ENCODE measurements at places on chromosomes 7 and 10.

- no peak for DNase-seq
Observed at GRCh38 chr7:106400923-106401322, 116.1 kb upstream of the NAMPT start.

- DNase-seq, result no peak
Observed at GRCh38 chr7:45163692-45164052, 6.1 kb downstream of the RAMP3 start.

DNA sequence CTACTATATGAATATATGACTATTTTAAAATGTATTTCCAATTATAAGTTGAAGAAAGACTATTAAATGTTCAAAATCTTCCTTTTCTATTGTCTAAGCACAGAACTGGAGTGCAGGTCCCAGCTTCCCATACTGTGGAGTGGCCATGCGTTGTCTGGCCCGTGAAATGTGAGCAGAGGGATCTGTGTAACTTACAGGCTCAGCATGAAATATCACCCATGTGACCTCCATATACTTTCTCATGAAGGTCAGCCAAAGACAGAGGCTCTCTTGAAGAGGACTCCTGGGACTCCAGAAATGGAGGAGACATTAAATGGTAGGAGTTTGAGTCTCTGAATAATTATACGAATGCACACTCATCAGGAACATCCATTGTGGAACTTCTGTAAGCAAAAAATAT is 92.4 kb upstream of the CAV2 start:
- no peak for DNase-seq

- DNase-seq, result no peak
Observed at GRCh38 chr7:101684983-101685330, 55.9 kb upstream of the MYL10 start.

DNA sequence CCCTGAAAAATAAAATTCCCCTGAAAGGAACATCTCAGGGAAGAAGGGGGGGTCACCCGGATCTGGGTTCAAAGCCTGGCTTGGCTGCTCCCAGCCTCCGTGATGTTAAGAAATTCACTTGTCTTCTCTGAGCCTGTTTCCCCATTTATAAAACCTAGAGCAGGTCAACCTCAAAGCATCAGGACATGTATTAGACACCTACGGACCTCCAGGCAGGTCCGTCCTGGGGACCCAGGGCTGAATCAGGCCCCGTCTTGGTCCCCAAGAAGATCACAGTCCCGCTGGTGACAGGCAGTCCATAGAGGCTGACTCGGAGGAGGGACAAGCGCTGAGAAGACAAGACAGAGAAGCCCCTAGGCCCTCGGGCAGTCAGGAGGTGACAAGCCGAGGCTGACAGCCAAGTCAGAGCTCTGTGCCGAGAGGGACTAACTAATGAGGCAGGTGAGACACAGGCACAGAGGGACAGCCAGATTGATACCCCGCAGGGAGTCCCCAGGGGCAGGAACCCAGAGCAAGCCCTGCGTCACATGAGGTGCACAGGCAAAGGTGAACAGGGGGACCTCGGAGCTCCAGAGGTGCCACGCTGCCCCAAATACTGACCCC is 2.9 kb downstream of the MYL10 start:
- DNase-seq, result no peak

DNA sequence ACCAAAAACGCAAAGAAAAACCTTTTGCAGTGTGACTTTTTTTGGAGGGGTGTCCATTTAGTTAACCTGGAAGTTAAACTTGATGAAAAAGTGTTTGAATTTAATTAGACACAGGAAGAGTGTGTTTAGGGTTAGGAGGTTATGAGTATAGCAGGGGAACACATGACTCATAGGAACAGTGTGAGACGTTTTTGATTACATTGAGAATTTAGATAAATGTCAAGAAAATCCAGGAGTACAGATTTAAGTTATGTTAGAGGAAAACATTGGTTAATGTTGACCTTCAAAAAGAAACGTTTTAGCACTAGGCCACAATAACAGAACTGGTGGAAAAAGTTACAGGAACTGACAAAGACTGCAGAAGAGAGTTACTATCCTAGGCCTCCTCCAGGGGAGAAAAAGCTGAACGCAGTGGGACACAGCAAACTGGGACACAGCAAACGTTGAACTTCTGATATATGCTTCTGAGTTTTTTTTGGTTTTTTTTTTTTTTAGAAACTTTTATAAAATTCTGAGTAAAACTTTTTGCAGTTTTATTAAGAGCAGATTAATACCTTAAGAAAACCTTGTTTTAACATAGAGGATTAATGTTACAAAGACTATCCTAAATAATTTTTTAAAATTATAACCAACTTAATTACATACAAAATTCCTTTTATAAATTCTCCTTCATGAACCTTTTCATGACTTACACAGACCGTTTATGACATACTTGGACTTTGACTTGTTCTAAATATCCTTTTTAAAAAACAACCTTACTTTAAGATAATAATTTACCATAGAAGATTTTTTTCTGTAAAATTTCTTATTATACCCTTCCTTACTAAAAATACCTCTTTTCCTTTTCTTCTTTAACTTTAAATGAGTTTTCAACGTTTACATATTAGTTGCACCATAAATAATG is 22.2 kb downstream of the LANCL2 start:
- no peak for DNase-seq

GRCh38 chr7:5439209-5439571 is 15.6 kb upstream of the TNRC18 start:
- DNase-seq, result no peak

DNA sequence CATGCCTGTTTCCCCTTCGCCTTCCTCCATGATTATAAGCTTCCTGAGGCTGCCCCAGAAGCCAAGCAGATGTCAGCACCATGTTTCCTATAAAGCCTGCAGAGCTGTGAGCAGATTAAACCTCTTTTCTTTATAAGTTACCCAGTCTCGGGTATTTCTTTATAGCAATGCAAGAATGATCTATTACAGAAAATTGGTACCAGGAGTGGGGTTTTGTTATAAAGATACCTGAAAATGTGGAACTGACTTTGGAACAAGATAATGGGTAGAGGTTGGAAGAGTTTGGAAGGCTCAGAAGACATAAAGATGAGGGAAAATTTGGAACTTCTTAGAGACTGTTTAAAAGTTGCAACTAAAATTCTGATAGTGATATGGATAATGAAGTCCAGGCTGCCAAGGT is 4.8 kb upstream of the RSU1 start:
- DNase-seq, result no peak

GRCh38 chr7:127589896-127590295 is 1.7 kb downstream of the ARF5 start:
- DNase-seq, result no peak

GRCh38 chr10:58518775-58519174 is 6.1 kb downstream of the BICC1 start:
- no peak for DNase-seq

GRCh38 chr10:4048236-4048864 is 263.3 kb upstream of the KLF6 start:
- no peak for DNase-seq

GRCh38 chr7:152086513-152086912 is 61.0 kb downstream of the GALNT11 start:
- no peak for DNase-seq

GRCh38 chr10:69213591-69214311 is 6.4 kb upstream of the HKDC1 start:
- DNase-seq, result no peak

GRCh38 chr10:124447751-124448466 is 1.9 kb downstream of the NKX1-2 start:
- no peak for DNase-seq

DNA sequence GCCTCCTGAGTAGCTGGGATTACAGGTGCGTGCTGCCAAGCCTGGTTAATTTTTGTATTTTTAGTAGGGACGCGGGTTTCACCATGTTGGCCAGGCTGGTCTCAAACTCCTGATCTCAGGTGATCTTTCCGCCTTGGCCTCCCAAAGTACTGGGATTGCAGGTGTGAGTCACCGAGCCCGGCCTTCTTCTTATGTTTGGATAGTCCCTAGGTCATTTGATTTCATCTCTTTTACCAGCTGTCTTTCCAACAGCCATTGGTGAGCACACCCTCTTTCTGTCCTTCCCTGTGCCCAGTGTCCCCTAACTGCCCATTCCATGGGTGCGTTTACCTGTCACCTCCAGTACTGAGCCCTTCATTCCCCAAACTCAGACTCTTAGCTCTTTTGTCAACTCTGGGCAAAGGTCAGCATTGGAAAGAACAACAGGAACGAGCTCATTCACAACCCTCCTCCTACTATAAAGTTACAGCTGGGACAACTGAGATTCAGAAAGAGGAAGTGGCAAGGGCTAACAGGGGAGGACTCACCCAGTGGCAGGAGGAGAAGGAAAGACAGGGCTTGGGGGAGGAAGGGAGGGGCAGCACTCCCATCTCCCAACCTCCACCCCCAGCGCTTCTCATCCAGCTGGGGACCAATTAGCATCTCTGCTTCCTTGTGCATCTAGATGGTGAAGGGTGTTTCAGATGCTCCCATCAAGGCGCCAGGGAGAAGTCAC is 5.6 kb downstream of the SSC4D start:
- no peak for DNase-seq

- DNase-seq, result no peak
Observed at GRCh38 chr10:16975188-16975587, 154.4 kb downstream of the CUBN start.

GRCh38 chr7:101058355-101058754 is 26.9 kb upstream of the TRIM56 start:
- peak; percentile 11 for DNase-seq

- DNase-seq, result no peak
Observed at GRCh38 chr10:46263831-46264268, 22.9 kb upstream of the ANTXRL start.

DNA sequence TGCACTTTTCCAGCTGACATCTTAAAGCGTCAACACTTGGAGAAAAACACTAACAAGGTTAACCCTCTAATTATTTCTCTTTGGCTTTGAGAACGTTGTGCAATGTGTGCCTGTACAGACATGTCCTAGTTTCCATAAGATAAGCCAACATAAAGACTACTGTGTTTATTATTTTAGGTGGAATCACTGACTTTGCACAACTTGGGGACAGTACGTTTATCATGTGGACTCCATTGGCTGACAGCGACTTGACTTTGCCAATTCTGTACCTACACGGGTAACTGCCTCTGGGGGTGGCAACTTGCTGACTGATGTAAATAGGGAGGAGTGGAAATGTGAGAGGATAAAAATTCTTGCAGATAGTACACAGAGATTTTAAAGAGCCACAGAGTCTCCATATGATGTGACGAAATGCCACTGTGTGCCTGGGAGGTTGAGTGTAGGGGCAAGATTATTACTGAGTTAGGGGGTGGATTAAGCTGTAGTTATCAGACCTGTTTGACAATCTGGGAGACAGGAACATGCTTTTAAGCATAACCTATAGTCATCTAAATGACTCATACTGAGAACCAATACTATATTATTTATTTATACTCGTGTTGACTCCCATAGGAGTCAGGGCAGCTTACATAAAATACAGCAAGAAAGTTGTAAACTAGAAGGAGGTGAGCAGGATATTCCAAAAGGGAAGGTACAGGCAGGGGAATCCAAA is 21.0 kb downstream of the SLC13A4 start:
- DNase-seq, result no peak

GRCh38 chr10:122706467-122706866 is 6.8 kb upstream of the C10orf120 start:
- DNase-seq, result no peak

GRCh38 chr7:115274-115911 is 77.0 kb upstream of the FAM20C start:
- DNase-seq, result no peak

GRCh38 chr10:17915181-17915580 is 36.5 kb upstream of the SLC39A12 start:
- no peak for DNase-seq

GRCh38 chr7:136389933-136390332 is 412.8 kb upstream of the MTPN start:
- DNase-seq, result no peak

- no peak for DNase-seq
Observed at GRCh38 chr7:30743371-30744074, 8.4 kb upstream of the INMT start.

DNA sequence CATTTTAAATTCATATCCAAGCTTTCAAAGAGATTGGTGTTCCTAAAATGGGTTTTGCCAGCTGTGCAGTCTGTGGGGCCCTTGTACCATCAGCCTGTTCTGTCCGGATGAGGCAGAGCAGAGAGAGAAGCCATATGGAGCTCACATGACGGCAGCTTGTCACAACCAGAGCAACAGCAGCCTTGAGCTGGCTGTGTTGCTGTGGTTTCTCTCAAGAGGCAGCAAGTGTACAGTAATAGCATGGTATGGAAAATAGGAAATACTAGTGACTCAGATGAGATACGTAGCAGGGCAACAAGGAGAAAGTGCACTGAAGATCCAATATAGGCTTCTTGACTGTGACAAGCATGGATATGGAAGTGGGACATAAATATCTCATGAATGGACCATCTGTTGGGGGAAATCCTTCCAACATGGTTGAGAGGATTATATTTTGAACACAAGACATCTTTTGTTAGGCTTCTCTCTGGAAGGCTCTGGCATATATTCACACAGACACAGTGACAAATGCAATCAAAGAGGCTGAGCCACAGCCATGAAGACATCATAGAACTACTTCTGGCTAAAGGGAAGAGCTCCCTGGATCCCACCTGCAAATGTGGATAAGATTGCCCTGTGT is 251.0 kb upstream of the TAC1 start:
- no peak for DNase-seq

GRCh38 chr10:91843083-91843482 is 44.9 kb downstream of the TNKS2 start:
- no peak for DNase-seq

DNA sequence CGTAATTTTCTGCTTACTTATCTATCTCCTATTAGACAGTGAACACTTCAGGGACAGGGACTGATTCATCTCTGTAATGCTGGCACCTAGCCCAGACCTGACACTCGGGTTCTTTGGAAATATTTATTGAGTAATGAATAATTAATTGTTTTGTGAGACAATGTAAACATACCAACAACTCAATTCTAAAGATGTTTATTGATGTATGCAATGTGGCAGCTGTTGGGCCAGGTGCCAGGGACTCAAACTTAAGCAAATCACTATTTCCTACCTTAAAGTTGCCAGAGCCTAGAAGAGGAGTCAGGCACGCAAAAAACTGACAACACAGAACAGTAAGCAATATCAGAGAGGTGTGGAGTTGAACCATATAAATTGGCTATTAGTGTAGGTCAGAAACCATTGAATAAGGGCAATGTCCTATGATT is 63.6 kb upstream of the BMPER start:
- DNase-seq, result no peak

GRCh38 chr7:139651308-139651707 is 126.5 kb downstream of the HIPK2 start:
- no peak for DNase-seq

- DNase-seq, result no peak
Observed at GRCh38 chr7:40297741-40298311, 163.0 kb downstream of the SUGCT start.

DNA sequence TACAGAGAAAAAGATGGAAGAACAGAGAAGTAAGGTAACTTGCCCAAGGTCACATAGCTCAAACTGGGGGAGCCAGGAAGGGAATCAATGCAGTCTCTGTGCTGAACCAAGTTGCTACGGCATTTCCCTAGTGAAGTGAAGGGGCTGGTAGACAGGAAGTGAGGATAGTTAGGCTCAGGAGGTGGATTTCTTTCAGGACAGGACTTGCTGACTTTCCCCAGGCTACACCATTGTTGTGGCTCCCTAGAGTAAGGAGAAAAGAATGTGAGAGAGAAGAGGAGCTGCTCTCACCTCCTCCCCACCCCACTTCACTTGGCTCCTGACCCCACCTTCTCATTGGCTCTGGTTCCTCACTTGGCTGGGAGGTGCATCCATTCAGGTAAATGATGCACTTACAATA is 316.9 kb downstream of the INHBA start:
- DNase-seq, result no peak

Measured in stimulated activated CD4-positive, alpha-beta T cell treated with anti-CD3 and anti-CD28 coated beads, Interleukin-1b, Interleukin-23, amount 100 ng/mL, for 48 hours (primary cell).